ENCODE measurements at places on chromosomes 1 and 21. TPM values are rescaled to one million over a fixed set of nuclear protein-coding genes. Genes with fewer than 3 reads are reported as not detected.

DNA sequence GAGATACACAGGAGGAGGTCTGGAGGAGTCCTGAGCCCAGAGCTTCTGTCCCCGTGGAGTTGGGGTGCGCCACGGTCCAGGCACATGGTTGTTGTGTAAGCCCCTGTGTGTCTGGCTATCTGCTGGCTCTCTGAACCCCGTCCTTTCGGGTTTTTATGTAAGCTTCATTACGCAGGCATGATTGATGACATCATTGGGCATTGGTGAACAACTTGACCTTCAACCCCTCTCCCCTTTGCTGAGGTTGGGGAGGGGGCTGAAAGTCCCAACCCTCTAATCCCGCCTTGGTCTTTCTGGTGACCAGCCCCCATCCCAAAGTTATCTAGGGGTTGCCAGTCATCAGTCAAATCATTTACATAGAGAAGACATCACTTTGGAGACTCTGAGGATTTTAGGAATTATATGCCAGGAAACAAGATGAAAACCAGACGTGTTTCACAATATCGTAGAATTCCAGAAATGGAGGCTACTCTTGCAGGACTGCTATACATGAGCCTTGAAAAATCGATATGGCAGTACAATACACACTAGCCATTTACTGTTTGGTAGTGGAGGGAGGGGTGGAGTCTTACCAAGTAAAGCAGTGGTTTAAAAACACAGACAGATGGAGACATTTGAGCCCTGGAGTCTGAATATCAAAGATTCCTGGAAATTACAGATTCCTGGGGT is 69.8 kb upstream of the SCAF4 start:
- H3K27ac ChIP-seq = no peak overlapping the region
- H3K4me1 ChIP-seq = no peaks in the 10 kb centered on the region
- no peaks in the 10 kb centered on the region for H3K36me3 ChIP-seq

- H3K4me3 ChIP-seq = no peak overlapping the region
- no peak for DNase-seq
- peaks cover 13% of the 10 kb centered on the region for H3K4me1 ChIP-seq
- H3K27me3 ChIP-seq = no peaks in the 10 kb centered on the region
Observed at GRCh38 chr1:233673261-233673946, 59.5 kb downstream of the KCNK1 start.

Gene AXDND1
- not detected for total RNA-seq

Gene AK5
- 2.8 TPM for total RNA-seq

DNA sequence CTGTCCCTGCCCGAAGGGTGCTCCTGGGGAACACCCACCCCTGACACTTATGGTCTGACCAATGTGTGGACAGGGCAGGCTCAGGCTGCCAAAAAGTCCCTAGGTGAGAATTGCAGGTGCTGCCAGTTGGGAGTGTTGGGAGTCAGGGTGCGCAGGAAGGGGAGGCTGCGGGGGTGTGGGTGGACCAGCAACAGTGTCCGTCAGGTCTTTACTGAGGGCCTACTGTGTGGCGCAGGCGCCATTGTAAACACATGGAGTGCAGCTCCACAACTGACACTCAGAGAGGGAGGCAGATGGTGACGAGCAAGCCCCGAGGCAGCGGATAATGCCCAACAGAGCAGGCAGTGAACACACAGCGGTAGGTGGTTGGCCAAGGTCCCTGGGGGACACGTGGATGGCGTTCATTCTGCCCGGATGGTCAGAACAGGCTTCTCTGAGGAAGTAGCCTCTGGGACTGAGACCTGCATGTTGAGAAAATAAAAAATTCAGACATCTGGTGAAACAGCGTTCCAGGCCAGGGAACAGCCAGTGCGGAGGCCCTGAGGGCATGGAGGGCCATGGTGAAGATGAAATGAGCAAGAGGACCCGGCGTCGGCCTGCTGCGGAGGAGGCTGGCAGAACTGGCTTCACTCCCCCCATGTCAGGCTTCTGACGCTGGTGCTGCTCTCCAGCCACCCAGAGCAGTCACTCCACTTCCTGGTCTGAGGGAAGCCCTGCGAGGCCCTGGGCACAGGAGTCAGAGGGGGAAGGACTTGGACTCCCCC is 136.2 kb upstream of the ZBTB40 start:
- no peaks in the 10 kb centered on the region for H3K27me3 ChIP-seq
- no peak overlapping the region for H3K4me3 ChIP-seq
- no peaks in the 10 kb centered on the region for H3K36me3 ChIP-seq
- no peak for DNase-seq

DNA sequence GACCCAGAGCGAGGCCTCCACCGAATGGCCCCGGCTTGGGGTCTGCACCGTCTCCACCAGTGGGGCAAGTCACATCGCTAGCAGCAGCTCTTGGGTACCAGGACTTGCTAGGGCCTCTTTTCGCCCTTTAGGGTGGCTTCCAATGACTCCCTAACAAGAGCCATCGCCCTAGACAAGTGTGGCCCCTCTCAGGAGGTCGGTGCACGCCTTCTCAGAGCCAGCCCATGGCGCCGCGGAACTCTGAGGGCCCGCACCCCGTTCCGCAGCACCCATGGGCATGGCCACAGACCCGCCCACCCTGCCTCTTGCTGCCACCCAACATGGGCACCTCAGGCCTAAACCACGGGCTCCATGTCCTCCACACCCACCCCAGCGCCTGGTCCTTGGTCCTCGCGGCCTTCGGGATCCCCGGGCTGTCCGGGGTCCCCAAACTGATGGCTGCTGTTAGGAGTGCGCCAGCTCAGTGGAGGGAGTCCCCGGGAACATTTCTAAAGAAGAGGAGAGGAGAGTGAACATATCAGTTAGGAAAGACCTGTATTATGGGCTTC is 3.2 kb upstream of the CACNA1S start:
- no peak overlapping the region for H3K27ac ChIP-seq
- H3K36me3 ChIP-seq = no peaks in the 10 kb centered on the region
- H3K4me1 ChIP-seq = no peaks in the 10 kb centered on the region
- H3K4me3 ChIP-seq = no peak overlapping the region
- no peak for DNase-seq
- H3K27me3 ChIP-seq = no peaks in the 10 kb centered on the region

DNA sequence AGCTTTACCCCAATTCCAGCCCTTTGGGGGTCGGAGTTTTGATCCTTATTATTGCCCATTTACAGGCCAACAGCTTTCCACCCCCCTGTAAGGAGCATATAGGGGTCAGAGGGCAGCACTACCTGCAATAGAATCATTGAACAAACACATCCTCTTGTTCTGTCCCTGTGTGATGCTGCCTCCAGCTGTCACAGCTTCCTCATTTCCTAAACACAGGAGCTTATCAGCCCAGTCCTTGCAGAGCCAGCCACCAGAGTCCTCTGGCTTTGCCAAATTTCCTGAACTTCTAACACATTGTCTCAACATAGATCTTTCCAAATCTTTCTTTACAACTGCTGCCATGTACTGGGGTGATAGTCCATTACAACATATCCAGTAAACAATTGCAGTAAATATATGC is 32.8 kb upstream of the PTBP2 start:
- no peak for DNase-seq
- H3K27me3 ChIP-seq = no peaks in the 10 kb centered on the region
- no peaks in the 10 kb centered on the region for H3K36me3 ChIP-seq

GRCh38 chr1:247387565-247387964 is 28.4 kb upstream of the NLRP3 start:
- H3K4me3 ChIP-seq = no peak overlapping the region
- H3K36me3 ChIP-seq = no peaks in the 10 kb centered on the region

Gene TMPRSS3
- 1.1 TPM for total RNA-seq

Data from right atrium auricular region (tissue), 2 donors.